ENCODE measurements at places on chromosomes 2 and 18.

DNA sequence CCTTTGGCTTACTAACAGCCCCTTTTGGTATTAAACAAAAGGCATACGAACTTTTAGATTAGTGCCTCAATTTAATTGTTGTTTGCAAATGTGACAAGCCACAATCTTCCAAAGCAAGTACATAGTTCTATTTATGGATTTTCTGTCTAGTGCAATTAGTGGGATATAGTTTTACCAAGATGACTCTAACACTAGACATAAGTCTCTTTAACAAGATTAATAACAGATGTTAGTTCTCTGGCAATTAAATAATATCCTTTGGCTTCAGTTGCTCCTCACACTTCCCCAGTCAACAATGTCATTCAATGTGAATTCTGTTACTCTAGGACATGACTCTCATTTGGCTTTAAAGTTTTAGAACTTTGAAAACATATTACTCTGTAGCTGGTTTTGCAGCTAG is 16.7 kb upstream of the MC4R start:
- no peak for DNase-seq

- DNase-seq, result no peak
These were observed 287.1 kb downstream of the MTX2 start for GRCh38 chr2:176556373-176556772.

GRCh38 chr18:68769461-68769860 is 28.4 kb upstream of the CCDC102B start:
- DNase-seq, result no peak

DNA sequence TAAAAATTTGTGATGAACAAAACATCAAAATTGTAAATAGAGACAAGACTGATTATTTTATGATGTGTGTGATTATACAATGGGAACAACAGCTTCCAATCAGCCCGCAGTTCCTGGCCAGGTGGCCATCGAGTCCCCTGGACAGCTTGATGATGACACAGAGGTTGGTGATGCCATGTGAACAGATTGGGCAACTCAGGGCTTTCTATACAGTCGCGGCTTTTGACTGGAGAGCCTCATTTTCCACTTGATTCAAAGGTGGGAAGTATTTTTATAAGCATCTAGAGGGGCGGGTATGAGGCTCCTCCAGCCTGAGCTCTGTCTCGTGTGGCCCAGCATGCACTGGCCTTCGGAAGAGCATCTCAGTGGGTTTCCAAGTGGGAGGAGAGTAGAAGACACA is 14.9 kb upstream of the HPCAL1 start:
- no peak for DNase-seq

- DNase-seq, result no peak
These were observed 155.8 kb upstream of the LRP1B start for GRCh38 chr2:142286618-142287017.

Measured in stimulated activated CD4-positive, alpha-beta T cell treated with anti-CD3 and anti-CD28 coated beads, TNF-alpha, amount 100 ng/mL, for 4 hours (primary cell).